ENCODE measurements at places on chromosomes 11 and 22.

GRCh38 chr22:39530692-39531331 is 1.7 kb downstream of the RPS19BP1 start:
- DNase-seq: peak; percentile 67

- no peak for DNase-seq
These were observed 407.3 kb downstream of the TMEM135 start for GRCh38 chr11:87444993-87445392.

GRCh38 chr11:132971351-132971750 is 561.0 kb downstream of the OPCML start:
- no peak for DNase-seq

GRCh38 chr22:19872779-19873137 is 18.1 kb upstream of the GNB1L start:
- no peak for DNase-seq

DNA sequence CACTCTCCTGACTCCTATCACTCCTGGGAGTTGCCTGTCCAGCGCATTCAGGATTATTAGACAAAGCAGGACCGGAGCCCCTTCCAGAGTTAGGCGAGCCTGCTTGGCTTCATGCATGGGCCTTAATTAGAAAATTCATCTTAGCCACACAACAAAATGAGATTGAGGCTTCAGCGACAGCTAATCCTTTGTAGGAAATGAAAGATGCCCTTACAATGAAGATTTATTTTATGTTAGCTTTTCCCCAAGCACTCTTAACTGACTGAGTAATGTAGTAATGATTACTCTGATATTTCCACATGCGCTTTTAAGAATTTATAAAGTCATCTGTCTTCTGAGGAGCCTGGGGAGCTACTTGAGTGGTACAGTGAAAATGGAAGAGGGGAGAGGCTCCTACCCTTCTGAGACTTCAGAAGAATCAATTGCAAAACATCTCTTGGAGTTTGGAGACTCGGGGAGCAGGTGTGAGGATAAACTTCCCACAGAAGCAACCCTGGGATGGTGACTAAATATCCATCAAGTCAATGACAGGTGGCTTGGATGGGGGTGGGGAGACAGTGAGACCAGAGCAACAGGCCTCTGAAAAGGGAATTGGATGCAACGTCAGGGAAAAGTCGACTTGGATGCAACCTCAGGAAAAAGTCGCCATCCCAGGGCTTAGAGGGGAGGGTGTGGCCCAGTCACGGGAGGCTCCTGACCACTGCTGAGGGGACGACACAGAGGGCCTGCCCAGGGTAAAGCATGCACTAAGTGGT is 434.5 kb upstream of the B3GAT1 start:
- no peak for DNase-seq

DNA sequence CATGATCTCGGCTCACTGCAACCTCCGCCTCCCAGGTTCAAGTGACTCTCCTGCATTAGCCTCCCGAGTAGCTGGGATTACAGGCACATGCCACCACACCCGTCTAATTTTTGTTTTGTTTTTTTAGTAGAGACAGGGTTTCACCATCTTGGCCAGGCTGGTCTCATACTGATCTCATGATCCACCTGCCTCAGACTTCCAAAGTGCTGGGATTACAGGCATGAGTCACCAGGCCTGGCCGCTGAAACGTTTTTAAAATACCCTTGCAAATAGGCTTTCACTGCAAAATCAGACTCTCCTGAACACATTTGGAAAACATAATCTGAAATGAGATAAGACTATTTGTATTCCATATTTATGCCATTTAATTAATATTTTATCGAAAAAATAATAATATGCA is 826.1 kb upstream of the CNTN5 start:
- DNase-seq: no peak

DNA sequence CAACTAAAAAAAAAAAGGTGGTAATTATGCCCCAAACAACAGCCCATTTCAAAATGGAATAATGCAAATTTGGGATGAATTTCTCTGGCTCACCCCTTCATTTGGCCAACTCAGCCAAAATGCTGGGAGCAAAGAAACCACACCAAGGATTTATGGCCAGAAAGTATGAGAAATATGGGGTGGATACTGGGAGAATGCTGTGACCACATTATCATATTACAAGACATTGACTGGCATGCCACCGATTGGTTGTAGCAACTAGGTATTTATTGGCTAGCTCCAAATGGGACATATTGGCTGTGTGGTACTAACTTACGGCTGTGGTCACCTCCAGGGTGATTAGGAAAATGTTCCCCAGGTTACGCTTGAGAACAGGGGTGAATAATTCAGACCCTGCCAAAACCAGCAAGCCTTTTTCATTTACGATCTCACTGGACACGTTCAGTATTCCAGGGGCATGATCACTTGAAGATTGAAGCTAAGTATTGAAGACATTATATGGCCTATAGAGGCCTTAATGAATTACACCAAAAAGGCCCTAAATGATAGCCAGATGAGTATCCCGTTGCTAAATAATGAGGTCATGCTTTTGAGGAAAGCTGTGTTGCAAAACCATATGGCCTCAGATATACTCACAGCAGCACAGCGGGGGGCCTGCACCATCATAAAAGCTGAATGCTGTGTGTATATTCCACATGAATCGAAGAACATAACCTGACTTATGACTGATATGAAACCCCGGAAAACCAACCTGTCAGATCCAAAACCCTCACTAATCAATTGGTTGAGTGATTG is 3.8 kb upstream of the FDX1 start:
- no peak for DNase-seq

- no peak for DNase-seq
These were observed 13.4 kb downstream of the PITPNB start for GRCh38 chr22:27905653-27906052.

DNA sequence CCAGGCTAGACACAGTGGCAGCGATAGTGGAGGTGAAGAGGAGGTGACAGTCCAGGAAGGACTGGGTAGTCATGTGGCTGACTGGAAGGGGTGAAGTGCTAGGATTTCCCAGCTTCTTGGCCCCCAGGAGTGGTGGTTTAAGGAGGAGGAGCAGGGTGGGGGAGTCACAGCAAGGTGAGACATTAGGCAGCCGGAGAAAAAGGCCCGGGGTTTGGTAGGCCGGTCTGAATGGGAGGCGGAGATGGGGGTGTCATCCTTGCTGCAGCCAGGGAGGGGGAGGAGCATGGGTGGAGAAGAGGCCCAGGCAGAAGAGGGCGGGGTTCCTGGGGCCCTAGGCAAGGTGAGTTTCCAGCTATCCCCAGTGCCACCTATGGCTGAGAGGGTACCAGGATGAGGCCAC is 6.1 kb downstream of the SIPA1 start:
- no peak for DNase-seq

Measured in GM12865 (cell line).